Heart left ventricle (tissue), 16 donors: ENCODE measurements at places on chromosomes 12 and 14. TPM values are rescaled to one million over a fixed set of nuclear protein-coding genes. Genes with fewer than 3 reads are reported as not detected.

GALNT6 gene
- 1.9 TPM for total RNA-seq

SSTR1 gene
- 0.83 TPM for total RNA-seq

SLC25A47 gene
- not detected for total RNA-seq

ITFG2 gene
- total RNA-seq, result 8.2 TPM

MYF6 gene
- total RNA-seq, result not detected

DNA sequence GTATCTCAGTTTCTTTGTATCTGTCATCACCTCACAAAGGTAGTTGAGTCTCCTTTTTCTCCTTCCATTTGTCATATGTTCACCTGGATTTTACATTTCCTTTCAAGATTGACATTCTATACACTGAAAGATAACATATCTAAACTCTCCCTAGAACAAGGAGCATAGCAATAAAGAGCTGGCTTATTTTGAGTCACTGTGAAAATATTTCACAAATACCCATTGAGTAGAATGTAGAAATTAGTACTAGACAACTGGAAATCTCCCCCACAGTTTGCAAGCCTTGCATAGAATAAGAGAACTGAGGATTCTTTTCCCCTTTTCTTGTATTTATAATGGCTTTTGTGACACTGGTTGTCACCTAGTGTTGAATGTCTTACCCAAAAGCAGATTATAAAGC lies 111.2 kb downstream of the KICS2 start:
- DNase-seq, result no peak

GRCh38 chr14:99067141-99067920 lies 204.7 kb downstream of the BCL11B start:
- no peak for DNase-seq

GRCh38 chr12:21509768-21510167 lies 8.2 kb downstream of the GOLT1B start:
- DNase-seq, result no peak

- DNase-seq, result no peak
Measured at GRCh38 chr12:13147688-13148484, 44.4 kb upstream of the GSG1 start.

GRCh38 chr12:121217761-121218160 lies 7.8 kb downstream of the P2RX4 start:
- no peak for DNase-seq

DNA sequence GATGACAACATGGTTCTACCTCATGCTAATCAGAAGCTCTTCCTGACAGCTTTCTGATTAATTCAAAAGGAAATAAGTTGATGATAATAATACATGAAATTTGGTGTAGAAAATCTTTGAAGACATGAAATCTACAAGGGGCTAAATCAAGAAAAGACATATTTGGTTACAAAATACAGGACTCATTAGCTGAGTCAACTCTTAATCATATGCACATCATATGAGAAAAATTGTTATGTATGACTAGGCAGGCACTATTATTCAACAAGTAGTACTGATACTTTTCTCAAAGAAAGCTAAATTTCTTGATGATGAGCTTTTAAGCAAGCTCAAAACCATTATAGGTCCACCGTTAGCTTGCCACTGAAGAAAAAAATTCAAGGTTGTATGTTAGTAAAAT lies 7.1 kb downstream of the ABCC9 start:
- DNase-seq, result no peak

DNA sequence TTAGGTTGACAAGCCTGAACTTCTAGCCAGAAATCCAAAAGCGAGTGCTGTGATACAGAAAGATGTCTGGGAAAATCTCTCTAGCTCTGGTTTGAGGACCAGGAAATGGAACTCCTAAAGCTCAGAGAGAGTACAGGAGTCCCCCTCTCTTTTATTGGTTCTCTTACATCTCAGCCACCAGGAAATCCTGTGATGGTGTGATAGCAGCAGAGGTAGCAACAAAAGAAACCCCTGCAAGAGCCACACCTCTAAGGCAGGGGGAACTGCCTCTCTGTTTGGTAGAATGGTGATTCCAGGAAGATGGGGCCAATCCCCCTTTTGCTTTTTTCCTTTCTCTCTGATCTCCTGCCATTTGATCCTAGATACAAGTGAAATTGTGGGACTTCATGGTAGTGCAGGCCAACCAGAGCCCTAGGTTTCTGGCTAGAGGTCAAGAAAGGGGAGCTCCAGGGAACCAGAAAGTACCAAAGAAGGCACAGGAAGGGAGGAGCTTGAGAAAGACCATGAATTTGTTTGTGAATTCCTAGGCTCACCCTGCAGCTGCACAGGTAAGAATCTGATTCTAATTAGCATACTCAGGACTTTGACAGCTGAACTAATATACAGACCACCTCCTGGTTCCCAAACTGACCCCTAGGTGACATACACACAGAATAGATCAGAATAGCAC lies 88.5 kb downstream of the PAPLN start:
- no peak for DNase-seq

DNA sequence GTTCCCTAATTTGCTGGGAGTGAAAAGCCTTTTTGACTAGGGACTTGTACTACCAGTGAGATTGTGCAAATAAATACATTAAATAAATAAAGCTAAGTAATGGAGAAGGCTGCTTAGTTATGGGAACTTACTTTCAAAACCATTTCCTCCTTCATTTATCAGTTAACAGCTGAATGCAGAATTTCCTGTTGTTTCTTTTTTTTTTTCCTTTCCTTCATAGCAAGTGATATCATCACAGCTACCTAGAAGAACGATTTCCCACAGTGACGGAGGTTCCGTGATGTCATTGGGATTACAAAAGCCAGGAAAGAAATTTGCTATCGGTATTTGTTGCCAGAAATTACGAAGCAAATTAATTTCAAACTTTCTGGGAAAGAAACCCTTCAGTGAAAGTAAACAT lies 42.1 kb upstream of the SOCS2 start:
- no peak for DNase-seq

DNA sequence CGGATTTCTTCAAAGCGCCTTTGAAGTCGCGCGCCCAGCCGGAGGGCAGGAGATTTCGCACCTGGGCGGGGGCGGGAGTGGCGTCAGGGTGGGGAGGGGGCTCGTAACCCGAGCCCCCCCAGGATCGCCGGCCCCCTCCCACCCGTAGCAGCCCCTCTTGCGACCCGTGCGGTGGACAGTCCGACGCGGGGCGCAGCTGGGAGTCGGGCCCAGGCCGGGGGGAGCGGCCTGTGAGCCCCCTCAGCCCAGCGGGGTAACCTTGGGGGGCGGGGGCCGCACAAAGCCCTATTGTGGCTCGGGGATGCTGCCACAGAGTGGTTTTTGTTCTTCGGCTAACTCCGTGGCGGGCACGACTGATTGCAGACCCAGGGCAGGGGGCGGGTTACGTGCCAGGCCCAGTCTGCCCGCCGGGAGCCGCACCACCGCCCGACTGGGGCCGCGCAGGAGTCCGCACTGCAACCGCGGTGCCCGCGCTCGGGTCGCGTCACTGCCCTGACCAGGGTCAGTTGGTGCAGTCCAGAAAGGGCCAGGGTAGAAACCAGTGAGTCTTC lies 4.2 kb upstream of the AAAS start:
- peak; percentile 53 for DNase-seq

DNA sequence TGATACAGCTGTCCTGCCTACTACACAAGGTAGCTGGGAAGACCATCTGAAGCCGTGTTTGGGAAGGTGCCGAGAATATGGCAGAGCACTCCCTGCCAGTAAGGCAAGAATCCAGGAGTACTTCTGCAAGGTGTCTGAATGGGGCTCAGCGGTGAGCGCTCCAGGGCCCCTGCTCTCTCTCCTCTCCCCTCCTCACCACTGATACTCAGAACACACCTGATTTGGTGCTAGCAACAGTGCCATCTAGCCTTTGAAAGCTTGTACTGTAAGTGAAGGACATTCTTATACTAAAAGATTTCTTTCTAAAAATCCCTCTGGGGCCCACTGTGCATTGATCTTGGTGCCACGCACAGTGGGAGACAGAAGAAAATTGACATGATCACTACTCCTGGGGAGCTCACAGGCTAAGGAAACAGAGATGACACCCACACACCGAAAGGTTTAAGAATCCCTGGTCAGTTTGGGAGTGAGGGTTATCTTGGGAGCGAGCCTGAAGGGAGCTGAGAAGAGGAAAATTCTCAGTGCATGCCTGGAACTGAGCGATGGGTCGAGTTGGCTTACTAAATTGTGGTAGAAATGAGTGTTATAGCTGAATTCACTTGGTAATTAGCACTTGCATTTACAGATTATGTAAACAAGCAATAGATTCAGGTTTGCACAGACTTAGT lies 216.9 kb downstream of the NTF3 start:
- no peak for DNase-seq

DNA sequence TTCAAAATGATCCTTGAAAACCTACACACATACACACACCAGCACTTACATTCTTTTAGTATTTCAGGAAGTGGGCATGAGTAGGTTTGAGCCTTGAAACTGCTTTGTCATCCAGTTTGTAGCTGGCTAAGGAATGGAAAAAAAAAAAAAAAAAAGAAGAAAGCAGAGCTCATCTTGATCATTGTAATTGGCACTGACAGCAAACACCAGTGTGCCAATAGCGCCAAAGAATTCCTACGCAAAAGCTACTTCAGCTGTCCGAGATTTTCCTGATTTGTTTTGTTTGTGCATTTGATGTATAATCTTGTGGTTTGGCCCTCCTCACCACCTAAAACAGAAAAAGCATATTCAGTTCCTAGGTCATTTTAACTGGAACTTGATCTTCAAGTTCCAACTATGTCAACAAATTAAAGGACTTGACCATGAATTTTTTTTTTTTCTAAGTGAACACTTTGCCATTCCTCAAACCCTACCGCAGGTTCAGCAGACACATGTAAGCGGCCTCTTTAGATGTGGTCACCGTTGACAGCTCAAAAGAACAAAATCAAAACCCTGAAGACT lies 57.3 kb downstream of the FLRT2 start:
- DNase-seq, result no peak

DNA sequence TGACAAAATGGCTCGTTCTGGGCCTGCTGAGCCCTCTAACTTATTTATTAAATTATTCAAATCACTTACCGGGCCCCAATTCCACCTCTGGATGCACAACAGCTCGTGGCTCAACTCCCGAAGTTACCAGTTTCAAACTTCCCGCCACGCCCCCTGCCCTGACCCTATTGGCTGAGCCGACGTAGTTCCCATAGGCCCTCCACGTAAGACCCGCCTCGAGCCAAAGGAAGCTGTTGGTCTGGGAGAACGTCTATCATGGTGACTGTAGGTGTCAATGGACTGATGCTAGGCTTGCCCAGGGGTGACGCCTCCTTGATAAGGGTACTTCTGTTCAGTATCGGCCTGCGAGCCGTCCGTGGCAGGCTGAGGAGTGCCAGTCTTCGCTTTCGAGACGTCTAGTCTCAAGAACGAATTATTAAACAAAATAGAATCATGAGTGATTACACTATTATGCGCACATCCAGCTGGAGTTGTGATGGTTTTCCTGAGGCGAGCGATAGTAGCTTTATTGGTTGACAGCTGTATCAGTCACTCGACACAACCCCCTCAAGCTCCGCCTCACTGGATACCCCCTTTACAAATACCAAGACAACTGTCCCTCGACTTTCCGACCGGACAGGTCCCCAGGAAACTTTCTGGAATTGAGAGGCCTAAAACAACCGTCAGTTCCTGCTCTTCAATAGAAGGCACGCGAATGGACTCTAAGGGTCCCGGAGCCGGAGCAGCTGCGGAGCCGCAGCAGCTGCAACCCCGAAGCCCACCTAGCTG lies at the start of gene CDCA3:
Gene CDCA3 (minus strand): TSS at position 134 of the 768 bp plus-strand sequence. CDS start 334 bp downstream, outside the sequence.
- DNase-seq, result peak; percentile 96

DNA sequence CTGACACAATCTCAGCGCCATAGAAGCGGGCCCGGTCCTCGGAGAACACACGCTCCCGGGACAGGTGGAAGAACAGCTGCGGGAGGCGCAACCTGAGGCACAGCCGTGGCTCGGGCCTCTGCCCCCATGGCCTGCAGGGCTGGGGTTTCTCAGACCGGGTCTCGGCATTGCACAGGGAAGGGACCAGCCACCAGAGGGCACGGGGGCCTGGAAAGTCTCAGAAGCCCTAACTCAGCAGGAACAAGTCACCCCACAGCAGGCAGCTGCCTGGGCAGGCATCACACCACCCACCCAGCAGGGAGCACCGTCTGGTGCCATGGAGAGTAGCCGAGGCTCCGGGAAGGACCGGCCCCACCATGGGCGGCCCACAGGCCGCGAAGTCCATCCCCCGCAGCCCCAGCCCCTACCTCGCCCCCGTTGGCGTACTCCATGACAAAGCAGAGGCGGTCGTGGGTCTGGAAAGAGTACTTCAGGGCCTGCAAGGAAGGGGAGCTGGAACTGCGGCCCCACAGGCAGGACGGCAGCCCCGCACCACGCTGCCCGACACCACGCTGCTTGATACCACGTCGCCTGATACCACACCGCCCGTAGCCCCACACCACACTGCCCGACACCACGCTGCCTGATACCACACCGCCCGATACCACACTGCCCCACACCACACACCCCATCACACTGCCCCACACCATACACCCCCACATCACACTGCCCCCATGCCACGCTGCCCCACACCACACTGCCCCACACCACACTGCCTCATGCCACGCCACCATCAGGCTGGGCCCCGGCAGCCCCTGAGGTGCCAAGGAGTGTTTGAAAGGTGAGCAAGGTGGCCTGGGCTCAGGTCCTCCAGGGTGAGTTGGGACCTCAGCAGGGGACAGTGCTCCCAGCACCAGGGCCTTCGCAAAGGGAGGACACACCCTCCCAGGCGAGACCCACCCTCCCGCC lies 20.8 kb downstream of the SIVA1 start:
- no peak for DNase-seq

GRCh38 chr14:68094158-68094557 lies 274.6 kb downstream of the RAD51B start:
- no peak for DNase-seq

DNA sequence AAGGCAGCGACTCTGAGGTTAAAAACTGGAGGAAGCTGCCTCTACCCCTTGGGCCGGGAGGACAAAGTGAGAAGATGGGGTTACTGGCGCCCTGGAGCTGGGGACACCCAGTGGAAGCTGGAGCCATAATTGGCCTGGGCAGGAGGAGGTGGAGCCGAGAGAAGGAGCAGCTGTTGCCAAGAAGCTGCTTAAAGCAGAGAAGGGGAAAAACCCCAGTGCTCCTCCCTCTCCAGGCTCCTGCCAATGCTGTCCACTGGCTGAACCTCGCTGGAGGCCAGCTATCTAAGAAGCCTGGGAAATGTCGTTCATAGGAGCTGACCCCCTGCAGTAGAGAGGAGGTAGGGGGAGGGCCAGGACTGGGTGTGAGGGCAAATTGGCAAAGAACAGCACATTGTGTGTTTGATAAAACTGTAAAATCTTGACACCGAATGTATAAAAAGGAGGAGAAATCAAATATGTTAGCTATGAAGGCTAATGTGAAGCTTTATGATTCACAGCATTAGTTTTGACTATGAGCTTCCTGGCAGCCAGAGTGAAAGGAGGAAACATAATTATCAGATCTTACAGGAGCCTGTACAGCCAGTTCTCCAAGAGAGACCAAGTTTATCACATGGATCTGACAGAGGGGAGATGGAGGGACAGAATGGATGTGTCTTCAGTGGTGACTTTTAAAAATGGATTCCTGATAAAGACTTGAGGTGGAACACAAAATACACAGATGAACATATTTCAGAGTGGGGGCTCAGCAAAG lies 9.5 kb downstream of the HHIPL1 start:
- DNase-seq, result no peak

- DNase-seq, result no peak
Measured at GRCh38 chr14:46048127-46048526, 603.5 kb downstream of the RPL10L start.
